ENCODE measurements at places on chromosomes 1 and 21.

DNA sequence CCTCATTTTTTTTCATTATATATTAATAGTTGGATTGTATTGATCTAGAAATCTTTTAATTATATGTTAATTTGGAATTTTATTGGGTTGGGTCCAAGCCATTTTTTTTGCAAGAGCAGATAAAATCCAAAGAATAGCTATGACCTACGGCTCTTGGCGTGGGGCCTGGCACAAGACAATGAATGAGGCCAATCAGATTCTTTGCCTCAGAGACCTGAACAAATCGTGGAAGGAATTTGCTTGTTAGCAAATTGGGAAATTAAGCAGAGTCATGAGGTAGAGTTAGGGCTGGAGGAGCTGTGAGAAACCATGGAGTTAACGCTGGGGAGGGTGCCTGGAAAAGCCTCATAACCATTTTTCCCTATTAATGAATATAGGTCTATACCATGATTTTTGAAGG, 40.1 kb downstream of the CAMSAP2 start:
- no peak for DNase-seq

GRCh38 chr1:65179148-65179547, 31.1 kb downstream of the AK4 start:
- DNase-seq, result no peak

- DNase-seq, result no peak
These were observed 26.9 kb downstream of the ATP8B2 start for GRCh38 chr1:154352245-154352580.

- DNase-seq, result no peak
These were observed 548.8 kb downstream of the PTPRU start for GRCh38 chr1:29785137-29785527.

- DNase-seq, result no peak
These were observed 622.5 kb downstream of the PTPRC start for GRCh38 chr1:199261328-199261727.

GRCh38 chr1:40114400-40114799, 17.3 kb upstream of the PPT1 start:
- no peak for DNase-seq

DNA sequence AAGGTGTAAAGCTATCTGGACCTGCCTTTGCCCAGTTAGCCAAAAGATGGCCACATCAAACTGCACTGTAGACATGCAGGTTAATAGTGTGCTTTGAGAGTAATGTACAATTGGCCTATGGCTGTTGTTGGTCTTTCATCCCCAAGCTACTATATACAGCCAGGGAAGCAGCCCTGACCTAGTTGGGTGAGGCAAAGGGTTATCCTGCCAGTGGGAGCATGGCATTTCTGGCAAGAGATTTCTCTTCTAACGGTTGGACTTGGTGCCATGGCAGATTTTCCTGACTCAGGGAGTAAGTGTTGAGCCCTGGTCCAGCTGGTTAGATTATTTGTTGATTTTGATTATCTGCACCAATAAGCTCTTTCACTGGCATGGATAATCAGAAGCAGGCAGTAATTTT, 119.8 kb downstream of the SDCCAG8 start:
- no peak for DNase-seq

- no peak for DNase-seq
These were observed 5.0 kb upstream of the PLA2G2C start for GRCh38 chr1:20191266-20191825.

DNA sequence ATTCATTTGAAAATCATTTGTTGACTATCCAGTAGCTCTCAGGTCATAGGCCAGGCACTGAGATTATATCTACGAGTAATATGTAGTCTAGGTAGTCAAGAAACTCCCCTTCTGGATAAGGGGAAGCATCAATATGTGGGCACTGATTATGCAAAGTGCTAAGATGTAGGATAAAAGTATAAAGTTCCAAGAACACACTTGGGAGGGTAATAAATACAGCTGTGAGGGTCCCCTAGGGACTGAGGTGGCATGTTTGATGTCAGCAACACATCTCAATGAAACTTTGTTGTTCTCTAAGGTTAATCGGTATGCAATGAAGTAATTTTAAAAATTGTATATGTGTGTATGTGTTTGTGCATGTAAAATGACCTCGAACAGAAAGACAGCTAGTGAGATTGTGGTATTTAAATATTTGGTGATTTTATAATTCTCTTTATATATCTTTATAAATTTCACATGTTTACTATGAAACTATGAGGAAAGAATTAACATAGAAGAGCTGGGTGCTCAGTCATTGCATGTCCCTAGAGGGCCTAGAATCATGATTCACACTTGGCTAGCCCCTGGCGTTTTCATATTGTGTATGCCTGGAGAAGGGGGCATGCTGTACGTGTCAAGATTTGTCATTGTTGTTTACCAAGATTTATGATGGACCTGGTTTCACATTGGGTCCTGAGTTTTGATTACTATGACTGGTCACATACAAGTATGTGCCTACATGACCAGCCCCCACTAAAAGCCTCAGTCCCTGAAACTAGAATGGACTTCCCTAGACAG, 140.1 kb upstream of the DUSP10 start:
- no peak for DNase-seq
